ENCODE measurements at places on chromosomes 16 and 17.
A peak's percentile ranks its signal among the peaks of the same experiment; 100 is the strongest.

GRCh38 chr16:67884684-67885083, at the start of gene NRN1L:
Gene NRN1L, plus strand, starts transcription at chr16:67884885. Its CDS starts 19 bp downstream, at chr16:67884904.
- DNase-seq: no peak

DNA sequence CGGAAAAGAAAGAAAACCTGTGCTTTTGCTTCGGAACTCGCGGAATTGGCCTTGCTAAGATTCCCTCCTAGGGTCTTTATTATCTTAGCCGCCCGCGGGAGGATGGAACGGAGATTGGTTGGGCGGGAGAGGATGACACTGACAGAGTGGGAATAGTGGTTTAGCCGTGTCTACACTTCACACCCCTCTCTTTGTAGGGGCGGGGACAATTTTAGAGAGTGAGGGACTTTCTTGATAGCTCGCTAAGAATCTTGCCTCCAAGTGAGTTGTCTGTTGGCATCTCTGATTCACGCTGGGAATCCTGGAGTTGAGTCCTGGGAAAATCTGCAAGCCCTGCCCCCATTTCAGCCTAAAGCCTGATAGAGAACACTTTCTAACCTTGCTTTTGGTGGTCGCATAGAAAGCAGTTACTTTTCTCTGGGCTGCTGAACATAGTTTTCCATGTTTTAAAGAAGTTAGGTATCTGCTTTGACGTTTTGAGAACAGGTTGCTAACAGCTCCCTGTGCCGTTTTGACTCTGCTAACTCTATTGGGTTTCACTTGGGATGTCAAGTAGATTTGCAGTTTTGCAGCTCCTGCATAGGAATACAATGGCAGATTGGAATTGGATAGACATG, 697 bp downstream of the NOL11 start:
- peak; percentile 21 for DNase-seq

- no peak for DNase-seq
Observed at GRCh38 chr17:17792551-17793377, 44.0 kb downstream of the SREBF1 start.

- DNase-seq: no peak
Observed at GRCh38 chr16:3737181-3737580, 19.9 kb upstream of the TRAP1 start.

DNA sequence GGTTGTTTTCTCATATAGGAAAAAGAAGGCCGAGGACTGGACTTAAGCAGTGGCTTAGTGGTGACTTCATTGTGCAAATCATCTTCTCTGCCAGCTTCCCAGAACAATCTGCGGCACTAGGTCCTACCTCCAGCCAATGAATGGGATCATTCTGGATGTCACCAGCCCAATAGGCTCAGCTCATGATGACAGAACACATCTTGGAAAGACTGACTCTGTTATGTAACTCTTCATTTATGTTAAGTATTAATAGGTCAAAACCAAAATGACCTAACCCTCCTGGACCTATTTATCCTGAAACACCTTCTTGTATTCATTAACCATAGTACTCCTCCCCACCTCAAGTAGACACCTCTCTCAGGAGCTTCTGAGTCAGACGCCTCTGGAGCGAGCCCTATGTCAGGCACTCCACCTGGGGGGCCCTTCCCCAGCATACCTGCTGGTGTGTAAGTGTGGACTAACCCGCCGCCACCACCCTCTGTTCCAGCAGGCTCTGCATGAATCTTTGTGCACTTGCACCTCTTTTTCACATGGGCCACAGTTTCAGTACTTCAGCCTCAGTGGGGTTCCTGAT, 7.2 kb downstream of the ARL2BP start:
- no peak for DNase-seq

DNA sequence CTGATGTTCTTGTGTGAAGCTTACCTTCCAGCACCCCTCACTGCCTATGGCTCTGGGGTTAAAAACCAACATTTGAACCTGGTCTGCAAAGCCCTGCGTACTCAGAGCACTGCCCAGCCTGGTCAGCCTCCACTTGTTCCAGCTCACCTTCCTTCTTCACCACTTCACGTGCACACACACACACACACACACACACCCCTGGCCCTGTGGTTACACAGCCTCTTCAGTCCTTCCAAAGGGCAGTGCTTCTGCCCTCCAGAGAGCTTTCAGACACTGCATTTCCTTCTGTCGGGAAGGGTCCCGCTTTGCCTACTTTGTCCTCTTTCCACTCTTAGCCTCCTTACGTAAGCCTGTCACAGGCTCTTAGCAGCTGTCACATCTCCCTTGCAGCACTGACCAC, 9.6 kb upstream of the TMEM220 start:
- DNase-seq: no peak

GRCh38 chr17:65820306-65820705, 258.9 kb upstream of the AXIN2 start:
- DNase-seq: no peak

- DNase-seq: peak; percentile 39
Observed at GRCh38 chr17:4420692-4421131, 13.0 kb upstream of the SPNS3 start.

DNA sequence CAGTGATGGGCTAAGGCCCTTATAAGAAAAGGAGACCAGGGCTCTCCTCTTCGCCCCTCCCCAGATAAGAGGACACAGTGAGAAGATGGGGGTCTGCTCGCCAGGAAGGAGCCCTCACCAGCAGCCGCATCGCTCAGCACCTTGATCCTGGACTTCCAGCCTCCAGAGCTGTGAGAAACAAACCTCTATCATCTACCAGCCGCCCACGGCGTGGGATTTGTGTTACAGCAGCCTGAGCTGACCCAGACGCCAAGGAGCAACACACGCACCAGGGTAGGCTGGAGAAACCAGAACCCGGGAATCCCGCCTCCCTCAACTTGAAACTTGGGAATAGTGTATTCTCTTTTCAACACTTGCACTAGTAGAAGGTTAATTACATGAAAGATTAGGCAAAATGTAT, 4.2 kb upstream of the ZG16B start:
- DNase-seq: no peak
